NCI-H1417 treated with DMSO at 0.1 percent for 48 hours (cell line): ENCODE measurements at places on chromosomes 3 and 15.

DNA sequence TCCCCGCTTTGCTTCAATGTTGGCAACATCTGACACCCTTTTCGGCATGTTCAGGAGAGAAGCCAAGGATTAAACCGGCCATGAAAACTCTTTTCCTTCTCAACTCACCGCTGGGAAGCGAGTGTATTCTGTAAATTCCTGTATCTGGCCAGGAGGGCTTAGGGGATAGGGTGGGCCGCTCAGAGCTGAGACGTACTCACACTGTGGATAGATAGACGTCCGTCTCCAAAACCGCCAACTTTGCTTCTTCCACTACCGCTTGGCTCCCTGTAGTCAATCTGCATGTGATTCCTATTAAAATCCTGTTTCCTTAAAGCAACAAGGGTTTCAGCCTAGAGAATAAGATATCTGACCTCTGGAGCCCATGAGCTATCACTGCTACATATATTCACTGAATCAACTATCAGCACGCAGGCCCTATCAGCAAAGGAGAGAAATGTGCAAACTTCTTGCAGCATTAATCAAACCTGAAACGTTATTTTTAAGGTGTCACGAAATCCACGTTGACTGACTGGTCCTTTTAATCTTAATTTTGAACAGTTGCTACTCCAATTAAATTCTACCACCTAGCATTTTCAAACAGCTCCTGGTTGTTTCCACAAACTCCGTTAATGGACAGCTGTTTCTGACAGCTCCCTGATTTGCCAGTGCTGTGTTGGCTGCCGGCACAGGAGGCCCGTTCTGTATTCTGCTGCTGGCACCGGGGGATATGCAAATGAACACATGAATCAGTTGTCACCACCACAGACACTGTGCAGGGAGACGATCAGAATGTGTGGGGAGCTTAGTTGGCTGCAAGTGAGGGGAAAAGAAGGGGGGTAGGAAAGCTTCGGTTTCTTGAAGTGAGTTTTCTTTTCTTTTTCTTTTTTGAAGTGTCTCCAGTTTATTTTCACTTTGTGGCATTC, 438.9 kb upstream of the ARRDC4 start:
- no peak for DNase-seq

GRCh38 chr3:189058071-189058470, 113.7 kb upstream of the TPRG1 start:
- DNase-seq: no peak

DNA sequence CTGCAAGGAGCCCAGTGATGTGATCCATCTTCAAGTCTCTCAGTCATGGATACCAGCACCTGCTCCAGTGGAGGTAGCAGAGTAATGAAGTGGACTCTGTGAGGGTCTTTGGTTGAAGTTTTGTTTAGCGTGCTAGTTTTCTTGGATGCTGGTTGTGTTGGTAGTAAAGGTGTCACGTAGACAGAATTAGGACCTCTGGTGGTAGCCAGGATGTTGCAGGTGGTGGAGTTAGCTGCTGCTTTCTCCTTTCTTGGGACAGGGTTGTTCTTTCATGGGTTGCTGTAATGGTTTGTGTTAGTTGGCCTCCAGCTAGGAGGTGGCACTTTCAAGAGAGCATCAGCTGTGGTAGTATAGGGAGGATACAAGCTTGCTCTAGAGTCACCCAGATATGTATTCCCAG, 125.2 kb downstream of the ANXA2 start:
- no peak for DNase-seq

GRCh38 chr15:82810061-82810889, 847 bp downstream of the WHAMM start:
- no peak for DNase-seq

DNA sequence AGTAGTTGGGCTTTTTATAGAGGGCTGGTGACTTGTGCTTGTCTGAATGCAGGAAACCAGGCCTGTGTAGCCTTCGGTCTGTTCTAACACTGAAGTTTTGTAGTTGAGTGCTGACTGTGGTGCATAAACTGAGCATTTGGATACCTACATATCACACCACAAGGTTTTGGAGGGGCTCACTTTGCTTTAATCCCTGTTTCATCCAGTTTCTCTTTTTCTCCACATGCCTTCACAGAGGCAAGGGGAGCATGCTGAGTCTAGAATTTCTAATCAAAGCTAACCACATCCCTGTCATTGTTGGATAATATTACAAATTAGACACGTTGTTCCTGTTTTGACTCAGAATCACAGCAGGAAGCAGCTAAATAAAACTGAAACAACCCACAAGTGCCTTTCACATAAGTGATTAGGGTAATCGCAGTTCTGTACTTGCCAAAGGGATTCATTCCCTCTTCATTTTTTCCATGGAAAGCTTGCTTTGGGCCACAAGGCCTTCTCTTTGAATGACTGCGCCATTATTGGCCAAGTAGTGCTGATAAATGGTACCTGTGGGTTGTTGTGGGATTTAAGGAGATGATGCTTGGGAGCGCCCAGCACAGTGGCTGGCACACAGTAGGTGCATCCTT, 48.9 kb downstream of the TGFBR2 start:
- no peak for DNase-seq
